Fibroblast of pulmonary artery (primary cell): ENCODE measurements at places on chromosomes 16 and 17.

DNA sequence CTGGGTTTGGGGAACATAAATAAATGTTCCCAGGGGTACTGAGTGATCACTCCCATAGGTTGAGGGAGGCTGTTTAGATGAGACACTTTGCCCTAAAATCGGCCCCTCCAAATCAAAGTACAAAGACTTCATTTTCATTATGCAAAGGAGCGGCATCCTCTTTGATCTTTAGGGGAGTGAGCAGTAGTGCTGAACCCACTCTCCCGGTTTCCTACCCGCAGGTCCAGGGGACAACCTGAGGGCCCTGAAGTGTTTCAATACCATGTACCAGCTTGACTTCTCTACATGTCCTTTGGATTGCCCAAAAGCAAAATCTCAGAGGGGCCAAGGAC lies 3.6 kb downstream of the HOXB6 start:
- DNase-seq, result no peak

GRCh38 chr16:48386559-48387312 lies 1.5 kb upstream of the SIAH1 start:
- no peak for DNase-seq

GRCh38 chr16:22291860-22292318 lies 5.3 kb upstream of the POLR3E start:
- peak; percentile 56 for DNase-seq

- peak; percentile 87 for DNase-seq
Observed at GRCh38 chr16:55487048-55487803, 8.2 kb downstream of the MMP2 start.

DNA sequence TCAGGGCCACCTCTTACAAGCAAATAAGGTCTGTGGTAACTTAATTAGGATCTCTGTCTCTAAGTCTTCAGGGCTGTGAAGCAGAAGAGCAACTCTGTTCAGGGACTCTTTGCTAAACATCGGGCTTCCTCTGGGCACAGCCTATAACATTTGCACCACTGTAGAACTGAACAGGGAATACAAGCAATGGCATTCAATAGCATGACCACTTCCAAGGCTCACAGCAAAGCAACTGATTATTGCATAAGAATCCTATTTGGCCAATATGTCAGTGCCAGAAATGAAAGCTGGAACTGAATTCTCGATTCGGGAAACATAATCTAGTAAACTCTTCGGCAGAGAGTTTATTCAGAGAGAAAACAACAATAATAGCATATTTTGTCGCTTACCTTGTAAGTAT lies 92.2 kb upstream of the AMZ2 start:
- DNase-seq, result no peak
